ENCODE measurements at places on chromosomes 5 and 9.

DNA sequence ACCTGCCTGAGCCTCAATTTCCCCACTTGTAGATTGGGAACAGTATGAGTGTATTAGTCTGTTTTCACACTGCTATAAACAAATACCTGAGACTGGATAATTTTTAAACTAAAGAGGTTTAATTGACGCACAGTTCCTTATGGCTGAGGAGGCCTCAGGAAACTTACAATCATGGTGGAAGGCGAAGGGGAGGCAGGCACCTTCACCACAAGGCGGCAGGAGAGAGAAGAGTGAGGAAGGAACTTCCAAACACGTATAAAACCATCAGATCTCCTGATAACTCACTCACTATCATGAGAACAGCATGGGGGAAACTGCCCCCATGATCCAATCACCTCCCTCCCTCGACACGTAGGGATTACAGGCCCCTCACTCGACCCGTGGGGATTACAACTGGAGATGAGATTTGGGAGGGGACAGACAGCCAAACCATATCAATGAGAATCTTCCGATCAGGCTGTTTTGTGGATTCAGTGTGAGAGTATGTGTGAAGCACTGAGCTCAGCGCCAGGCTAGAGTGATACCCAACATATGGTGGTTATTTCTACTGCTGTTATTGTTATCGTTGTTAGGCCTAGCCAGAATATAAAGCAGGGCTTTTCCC lies 14.6 kb upstream of the LMX1B start:
- DNase-seq: no peak

DNA sequence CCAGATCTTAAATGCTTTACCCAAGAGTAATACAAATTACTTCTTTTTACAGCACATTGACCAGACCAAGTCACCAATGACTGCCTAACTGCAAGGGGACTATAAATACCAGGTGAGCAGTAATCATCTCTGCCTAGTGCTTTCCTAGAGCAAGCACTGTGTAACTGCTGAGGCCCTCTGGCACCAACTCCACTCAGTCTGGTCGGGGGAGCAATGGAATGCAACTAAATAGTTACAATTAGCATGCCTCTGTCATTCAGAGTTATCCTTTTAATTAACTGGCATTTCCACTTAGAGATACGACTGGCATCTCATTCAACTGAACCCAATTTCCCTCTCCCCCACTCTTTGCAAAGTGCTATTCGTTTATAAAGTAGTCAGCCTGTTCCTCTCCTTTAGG lies 1309.1 kb upstream of the DMAC1 start:
- no peak for DNase-seq

GRCh38 chr9:72749276-72749675 lies 203.6 kb downstream of the ALDH1A1 start:
- DNase-seq: no peak

DNA sequence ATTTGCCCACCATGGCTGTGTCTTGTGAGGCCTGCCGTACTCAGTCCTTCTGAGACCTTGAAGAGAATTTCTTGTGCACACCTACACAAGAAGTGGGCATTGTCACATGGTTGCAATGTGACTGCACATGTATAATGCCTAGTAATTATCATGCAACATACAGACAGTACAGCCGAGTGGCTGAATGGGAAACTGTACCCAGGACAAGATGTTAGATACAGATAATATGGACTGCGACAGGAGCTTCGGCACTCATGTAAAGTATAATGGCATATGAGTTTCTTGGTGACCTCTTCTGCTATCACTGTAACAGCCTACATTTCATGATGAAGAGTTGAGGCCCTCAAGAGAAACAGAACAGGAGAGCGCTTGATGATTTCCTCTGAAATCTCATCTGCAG lies 4.8 kb upstream of the PRKACG start:
- no peak for DNase-seq

DNA sequence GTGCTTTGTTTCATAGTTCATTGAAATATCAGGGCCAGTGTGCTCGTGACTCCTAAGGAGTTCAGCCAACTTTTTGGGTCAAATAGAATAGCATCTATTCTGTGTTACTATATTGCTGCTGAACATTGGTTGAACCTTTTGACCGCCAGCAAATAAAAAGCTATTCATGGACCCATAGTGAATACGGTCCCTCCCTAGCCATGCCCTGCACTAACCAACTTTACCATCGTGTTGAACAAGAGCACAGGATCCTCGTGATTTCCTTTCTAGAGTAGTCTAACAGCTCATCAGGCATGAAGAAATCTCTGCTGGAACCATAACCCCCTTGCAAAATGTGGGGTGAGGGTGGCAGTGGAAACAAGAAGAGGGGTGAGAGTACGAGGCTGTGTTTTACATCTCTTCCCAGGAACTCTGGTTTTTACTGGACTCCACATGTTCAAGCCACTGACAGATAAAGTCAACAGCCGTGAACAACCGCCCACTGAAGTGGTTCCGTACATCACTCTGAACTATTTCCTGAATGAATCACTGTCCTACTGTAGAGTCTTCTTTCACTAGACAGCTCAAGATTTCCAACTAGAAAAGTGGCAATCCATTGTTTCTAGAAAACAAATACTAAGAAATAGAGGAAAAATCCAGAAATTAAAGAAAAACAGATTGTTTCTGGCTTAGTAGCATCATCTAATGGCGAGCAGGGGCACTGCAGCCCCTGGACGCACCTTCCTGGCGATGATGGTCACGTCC lies 70.1 kb upstream of the SPATA31E1 start:
- no peak for DNase-seq

- DNase-seq: no peak
Measured at GRCh38 chr5:153404747-153405146, 85.7 kb upstream of the GRIA1 start.

GRCh38 chr5:151155775-151156506 lies 1.6 kb downstream of the ANXA6 start:
- peak; percentile 15 for DNase-seq

DNA sequence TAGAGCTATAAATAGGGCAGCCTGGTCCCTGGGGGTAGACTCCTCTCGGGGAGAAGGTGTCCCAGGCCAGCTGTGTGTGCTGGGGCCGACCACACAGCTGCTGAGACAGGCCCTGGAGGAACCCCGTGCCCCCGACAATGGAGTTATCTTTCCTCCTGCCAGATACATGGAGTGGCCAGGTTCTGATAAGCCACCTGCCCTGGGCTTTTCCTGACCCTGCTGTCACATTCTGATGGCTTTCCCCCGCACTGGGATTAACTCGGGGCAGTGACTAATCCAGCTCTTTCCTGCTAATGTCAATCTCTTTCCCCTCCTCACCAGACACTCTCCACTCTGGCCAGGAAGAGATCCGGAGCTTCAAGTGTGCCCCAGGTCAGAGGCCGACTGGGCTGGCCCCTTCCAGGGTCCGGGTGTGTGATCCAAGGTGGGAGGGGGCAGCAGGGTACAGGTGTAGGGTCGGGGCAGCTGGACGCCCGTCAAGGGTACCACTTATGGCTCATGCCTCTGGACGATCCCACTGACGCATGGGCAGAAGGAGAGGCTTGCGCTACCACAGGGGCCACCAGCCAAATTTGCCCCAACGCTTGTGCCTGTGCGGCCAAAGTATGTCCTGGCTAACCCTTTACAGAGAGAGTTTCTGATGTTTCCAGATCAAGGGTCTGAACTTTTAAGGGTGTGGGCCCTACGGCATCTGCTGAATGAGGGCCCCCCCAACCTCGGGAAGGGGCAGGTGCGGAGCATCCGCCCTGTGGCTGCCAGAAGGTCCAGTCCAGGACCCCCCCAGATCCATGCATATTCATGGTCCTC lies 20.6 kb upstream of the COL5A1 start:
- DNase-seq: no peak

- DNase-seq: no peak
Measured at GRCh38 chr5:78537411-78537810, 111.2 kb downstream of the LHFPL2 start.

GRCh38 chr5:172786736-172787462 lies 15.9 kb upstream of the DUSP1 start:
- DNase-seq: no peak

GRCh38 chr9:95005278-95006143 lies 279.0 kb downstream of the AOPEP start:
- DNase-seq: no peak

GRCh38 chr9:97388721-97389238 lies 23.1 kb upstream of the TDRD7 start:
- DNase-seq: peak; percentile 20

Data from CD4-positive, alpha-beta T cell treated with Interleukin-6 at 100 ng/mL for 8 hours (primary cell).